ENCODE measurements at places on chromosomes 2 and 18.
A peak's percentile ranks its signal among the peaks of the same experiment; 100 is the strongest.

DNA sequence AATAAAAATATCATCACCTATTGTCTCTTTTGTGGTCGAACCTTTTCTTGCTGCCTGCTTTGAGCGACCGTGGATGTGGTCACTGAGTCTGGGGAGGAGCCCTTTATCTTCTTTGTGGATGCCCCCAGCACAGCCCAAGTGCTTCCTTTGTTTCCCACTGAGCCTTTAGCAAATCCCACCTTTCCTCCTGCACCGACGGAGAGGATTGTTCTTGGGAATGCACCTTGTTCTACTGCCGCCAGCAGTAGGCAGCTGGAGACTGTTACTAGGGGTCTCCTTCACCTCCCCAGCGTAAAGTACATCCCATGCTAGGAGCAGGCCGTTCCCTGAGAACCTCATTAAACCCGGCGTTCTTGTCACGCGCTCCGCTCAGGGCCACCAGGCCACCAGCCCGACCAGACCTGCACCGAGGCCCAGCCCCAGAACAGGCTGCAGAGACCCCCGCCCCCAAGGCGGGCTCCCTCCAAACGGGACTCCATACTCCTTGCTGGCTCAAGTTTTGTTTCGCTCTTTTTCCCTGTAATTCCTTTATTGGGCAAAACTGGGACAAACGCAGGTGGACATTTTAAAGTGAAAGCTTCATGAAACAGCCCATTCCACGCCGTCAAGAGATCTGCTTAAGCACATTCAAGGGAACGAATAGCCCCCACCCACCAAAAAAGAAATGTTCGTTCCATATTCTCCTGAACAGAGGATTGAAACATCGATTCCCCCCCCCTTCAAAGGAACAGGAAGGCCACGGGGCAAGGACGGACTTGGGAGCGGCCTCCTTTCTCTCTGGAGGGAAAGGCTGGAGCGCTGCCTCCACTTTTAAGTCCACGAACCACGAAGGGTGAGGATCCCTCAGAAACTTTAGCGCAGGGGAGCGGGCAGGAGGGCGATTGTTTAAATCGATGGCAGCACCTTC lies 1.1 kb upstream of the MAT2A start:
- no peak for DNase-seq

DNA sequence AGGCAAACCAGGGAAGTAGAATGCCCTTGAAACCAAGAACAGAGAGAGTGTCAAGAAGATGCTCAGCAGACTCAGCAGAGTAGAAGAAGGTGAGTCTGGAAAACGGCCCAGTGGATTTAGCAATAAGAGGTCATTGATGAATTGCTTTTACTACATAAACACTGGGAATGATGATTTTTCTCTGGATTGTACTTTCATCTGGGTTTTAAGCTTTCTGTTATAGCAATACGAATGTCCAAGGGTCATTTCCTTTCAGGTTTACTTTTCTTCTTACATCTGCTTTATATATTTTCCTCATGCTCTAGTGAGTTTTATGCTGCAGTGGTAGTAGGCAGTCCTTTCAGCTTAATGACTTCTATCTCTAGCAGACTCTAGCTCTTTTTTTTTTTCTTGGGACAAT lies 16.9 kb downstream of the EML6 start:
- no peak for DNase-seq

DNA sequence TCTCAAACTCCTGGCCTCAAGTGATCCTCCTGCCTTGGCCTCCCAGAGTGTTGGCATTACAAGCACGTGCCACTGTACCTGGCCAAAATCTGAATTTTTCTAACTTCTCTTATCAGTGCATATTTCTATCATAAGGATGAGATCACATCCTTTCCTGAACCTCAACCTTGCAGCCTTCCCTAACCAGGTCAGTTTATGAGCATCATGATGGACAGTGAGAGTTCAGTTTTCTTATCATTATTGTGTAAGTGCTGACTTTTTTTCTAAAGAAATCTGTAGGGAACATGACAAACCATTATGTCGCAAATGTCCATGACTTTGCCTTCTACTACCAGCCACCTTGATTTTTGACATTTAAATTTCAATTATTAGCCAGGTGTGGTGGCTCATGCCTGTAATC lies 31.5 kb downstream of the MRPL33 start:
- no peak for DNase-seq

DNA sequence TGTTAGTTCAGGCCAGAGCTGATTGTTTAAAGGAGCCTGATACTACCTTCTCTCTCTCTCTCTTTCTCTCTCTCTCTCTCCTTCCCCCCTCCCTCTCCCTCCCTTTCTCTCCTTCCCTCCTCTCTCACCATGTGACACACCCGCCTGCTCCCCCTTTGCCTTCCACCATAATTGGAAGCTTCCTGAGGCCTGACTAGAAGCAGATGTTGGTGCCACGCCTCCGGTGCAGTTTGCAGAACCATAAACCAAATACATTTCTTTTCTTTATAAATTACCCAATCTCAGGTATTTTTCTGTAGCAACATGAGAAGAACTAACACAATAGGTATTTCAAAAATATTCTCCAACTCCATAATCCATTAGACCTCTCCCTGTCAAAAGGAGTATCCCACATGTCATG lies 62.4 kb downstream of the ANKRD62 start:
- DNase-seq, result no peak

DNA sequence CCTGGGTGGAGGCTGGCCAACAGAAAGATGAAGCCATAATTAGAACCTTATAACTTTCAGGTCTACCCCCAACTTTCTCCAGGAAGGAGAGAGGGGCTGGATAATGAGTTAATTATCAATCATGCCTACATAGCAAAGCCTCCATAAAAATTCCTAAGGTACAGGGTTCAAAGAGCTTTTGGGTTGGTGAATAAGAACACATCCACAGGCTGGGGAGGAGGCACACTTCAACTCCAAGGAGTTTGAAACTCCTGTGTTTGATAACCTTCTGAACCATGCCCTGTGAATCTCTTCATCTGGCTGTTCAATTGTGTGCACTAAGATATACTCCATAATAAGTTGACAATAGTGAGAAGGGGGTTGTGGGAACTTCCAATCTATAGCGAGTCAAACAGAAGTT lies 552.3 kb downstream of the TDRD15 start:
- no peak for DNase-seq

DNA sequence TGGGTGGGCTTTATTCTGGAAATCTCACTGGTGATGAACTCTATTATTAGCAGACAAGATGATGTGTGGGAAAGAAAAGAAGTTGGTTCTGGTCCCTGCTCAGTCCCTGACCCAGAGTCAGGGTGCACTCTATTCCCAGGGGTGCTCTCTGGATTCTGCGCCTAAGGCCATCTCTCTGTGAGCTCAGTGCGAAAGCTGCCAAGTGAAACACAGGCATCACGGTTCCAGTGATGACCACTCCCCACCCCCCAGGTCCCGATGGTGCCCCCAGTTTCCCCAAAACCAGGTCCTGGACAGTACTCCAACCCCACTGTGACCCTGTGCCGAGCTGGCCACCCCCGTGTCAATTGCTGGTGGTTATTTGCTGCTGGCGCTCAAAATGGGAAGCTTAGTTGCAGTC lies 30.1 kb downstream of the RHOB start:
- no peak for DNase-seq

DNA sequence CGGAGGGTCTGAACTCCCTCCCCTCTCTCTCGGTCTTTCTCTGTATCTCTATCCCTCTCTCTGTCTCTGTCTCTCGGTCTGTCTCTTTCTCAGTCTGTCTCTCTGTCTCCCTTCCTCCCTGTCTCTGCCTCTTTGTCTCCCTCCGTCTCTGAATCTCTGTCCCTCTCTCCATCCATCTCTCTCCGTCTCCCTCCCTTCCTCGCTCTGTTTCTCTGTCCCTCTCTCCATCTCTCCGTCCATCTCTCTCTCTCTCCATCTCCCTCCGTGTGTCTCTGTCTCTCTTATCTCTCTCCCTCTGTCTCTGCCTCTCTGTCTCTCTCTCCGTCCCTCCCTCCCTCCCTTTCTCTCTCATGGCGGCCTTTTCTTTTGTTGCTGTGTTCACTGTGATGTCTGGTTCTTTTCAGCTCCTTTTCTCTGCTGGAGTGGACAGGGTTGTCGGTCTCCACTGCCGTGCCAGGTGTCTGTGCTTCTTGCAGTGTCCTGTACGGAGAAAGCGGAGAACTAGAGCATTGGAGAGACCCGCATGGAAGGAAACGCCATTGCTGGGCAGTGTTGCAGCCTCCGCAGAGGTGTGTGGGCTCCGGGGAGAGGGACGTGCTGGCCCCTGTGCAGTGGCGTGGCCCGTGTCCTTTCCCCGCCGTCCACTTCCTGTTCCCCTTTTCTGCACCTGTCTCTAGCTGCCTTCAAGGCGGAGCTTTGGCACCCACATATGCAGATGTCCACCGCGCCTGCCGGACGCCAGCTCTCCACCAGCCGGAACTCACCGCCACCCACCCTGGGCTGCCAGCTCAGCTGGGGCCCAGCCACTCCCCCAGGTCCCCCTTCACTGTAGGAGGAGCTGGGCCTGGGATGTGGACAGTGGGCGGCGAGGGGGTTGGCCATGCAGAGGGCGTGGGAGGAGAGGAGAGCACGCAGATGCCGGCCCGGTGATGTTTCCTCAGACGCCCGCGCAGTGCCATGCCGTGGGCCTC lies 113.1 kb downstream of the NFATC1 start:
- no peak for DNase-seq

- no peak for DNase-seq
These were observed 3.3 kb downstream of the VPS54 start for GRCh38 chr2:64015898-64016297.

DNA sequence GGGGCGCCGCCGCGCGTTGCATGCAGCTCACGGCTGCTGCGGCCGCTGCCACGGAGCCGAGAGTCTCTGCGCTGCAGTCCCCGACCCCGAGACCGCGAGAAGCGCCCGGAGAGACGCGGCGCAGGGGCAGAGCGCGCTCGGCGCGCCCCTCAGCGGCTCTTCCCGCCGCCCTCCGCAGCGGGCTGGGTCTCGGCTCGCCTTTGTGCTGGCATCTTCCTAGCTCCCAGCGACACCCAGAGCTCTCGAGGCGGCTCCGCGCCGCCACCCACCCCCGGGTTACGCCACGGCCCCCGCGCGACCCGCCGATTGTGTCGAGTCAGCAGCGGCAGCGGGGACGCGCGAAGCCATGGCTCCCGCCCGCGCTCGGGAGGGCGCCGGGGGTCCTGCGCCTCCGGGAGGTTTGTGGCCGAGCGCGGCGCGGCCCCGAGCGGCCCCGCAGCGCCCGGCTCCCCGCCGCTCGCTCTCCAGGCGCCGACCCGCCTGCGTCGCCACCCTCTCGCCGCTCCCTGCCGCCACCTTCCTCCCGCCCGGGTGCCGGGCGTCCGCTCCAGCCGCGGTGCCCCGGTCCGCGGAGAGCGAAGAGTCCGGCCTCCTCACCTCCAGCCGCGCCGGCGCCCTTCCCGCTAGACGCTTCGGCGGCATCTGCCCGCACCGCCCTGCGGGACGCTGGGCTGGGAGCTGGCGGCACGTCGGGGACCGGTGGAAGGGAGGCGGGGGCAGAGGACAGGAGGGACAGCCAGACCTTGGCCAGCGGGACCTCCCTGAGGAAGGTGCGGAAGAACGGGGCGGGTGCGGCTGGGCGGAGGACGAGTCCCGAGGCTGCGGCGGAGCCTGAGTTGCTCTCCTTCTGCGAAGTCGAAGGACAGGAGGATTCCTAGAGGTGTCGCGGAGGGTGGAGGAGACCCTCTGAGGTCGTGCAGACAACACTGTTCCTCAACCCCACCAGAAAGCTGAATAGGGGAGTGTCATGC lies 46.3 kb upstream of the CCDC150 start:
- no peak for DNase-seq

DNA sequence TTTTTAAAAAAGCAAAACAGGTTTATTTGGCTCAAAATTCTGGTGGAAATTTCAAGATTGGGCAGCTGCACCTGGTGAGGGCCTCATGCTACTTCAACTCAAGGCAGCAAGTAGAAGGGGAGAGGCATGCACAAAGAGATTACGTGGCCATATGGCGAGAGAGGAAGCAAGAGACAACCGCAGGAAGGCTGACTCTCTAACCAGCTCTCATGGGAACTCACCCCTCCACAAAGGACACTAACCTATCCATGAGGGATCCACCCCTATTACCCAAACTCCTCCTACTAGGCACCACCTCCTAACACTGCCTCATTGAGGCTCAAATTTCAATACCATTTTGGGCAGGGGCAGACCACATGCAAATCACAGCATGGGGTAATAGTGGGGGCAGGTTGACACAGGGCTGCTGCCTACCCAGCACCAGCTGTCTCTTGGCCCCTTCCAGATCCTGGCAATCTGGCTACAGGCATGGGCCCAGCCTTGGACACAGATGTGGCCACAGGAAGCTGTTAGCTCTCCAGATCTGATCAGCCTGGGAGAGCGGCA lies 2.0 kb upstream of the CAPN10 start:
- DNase-seq, result no peak

DNA sequence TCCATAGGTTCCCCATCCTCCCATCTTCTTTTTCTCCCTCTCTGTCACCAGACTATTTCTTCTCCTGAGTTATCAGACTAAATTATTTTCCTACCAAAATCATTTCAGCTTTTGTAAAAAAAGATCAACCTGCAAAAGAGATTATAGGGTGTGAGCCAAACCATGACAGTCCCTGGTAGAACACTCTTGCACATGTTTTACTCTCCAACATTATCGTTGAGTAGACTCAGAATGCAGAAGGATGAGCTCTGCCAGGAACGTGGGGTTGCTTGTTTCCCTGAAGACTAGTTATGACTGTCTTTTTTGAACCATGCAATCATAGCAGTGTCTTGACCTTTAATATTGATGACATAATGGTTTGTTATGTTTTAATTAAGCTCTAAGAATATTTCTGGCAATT lies 360.1 kb upstream of the VWC2L start:
- no peak for DNase-seq

- no peak for DNase-seq
These were observed 78.4 kb downstream of the MAPK4 start for GRCh38 chr18:50638016-50638883.

DNA sequence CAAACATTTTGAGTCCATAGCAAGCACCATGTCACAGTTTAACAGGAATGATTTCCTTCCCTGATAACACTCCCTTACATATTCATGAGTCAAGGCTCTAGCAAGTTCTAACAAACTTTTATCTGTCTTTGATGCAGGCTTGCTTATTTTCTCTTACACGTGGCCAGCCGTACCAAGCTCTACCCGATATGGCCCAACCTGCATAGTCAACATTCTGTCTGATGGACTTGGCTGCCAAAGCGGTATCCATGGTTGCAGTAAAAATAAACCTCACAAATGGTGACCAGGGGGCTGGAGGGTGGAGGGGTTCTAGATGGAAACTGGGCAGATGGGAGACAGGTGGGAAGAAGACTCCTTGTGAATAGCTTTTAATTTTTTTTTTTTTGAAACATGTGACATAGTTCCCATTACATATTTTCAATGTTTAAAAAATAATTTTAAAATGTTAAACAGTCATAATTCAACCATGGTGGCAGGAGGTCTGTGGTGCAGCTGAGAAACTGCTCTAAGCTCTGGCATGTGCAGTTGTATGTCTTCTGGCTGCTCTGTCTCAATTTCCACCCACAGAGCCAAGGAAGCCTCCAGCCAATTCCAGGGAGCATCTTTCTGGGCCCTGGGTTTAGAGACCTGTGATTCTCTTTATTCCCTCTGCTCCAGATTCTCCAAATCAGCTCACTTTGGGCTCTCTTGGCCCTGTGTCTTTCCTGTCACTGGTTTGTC lies 20.7 kb upstream of the CXCR1 start:
- DNase-seq, result no peak

- DNase-seq, result no peak
These were observed 45.3 kb downstream of the ACOXL start for GRCh38 chr2:110777531-110778311.

- peak; percentile 17 for DNase-seq
These were observed 619 bp upstream of the FAM168B start for GRCh38 chr2:131093696-131094462.

Measured in thoracic aorta (tissue), 2 donors.